Activated CD8-positive, alpha-beta memory T cell treated with anti-CD3 and anti-CD28 coated beads for 1 hour (primary cell): ENCODE measurements at places on chromosomes 4 and X.

DNA sequence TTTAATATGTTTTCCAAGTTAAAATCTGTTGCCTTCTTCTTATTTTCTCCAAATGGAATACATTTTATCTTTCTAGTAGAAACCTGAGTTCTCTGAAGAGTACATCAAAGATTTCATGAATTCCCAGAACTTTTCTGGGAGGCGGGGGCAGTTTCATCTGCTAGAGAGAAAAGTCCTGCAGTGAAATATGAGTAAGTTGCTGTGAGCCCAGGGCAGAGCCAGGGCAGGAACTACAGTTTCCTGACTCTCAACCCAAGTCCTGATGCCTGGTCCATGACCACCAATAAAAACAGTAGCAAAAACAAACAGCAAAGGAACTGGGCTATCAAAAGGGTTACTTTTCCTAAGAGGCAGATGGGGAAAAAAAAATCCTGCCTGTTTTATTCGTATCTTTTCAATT, 239.4 kb upstream of the CTSO start:
- no peak for DNase-seq

GRCh38 chr4:117640836-117641235, 393.4 kb upstream of the NDST3 start:
- DNase-seq: no peak

DNA sequence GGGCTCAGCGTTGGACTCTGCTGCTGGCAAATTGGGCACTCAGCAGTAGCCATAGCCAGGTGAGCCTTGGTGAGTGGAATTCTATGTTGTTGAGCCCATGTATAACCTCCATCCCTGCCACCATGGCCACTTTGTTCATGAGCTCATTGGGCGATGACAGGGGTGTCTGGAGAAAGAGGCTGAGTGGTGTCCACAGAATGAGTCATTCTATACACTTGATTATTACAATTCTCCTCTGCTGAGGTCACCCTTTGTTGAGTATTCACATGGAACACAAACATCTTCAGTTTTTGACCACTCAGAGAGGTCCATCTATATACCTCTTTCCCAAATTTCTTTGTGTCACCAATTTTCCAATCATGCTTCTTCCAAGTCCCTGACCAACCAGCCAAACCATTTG, 1341.7 kb downstream of the PCDH7 start:
- no peak for DNase-seq

GRCh38 chr4:155692361-155692760, 25.7 kb downstream of the GUCY1A1 start:
- DNase-seq: no peak

DNA sequence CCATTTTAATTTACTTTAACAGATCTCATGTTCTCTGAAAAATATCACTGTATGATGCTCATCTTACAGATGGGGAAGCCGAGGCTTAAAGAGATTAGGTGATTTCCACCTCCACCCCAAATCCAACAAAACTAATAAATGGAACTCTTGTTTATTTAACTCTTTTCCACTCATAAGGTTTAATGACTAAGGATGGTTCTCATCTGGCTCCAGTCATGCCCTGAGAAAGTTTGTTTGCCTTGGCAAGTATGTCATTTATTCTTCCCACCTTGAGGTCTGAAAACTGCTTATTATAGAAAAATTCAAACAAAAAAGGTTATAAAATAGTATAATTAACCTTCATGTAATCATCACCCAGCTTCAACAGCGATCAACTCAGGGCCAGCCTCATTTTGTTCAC, 56.3 kb downstream of the PPEF2 start:
- no peak for DNase-seq

GRCh38 chrX:2888309-2888708, 40.8 kb downstream of the ARSD start:
- DNase-seq: no peak

GRCh38 chrX:39499996-39500395, 597.8 kb downstream of the BCOR start:
- no peak for DNase-seq

DNA sequence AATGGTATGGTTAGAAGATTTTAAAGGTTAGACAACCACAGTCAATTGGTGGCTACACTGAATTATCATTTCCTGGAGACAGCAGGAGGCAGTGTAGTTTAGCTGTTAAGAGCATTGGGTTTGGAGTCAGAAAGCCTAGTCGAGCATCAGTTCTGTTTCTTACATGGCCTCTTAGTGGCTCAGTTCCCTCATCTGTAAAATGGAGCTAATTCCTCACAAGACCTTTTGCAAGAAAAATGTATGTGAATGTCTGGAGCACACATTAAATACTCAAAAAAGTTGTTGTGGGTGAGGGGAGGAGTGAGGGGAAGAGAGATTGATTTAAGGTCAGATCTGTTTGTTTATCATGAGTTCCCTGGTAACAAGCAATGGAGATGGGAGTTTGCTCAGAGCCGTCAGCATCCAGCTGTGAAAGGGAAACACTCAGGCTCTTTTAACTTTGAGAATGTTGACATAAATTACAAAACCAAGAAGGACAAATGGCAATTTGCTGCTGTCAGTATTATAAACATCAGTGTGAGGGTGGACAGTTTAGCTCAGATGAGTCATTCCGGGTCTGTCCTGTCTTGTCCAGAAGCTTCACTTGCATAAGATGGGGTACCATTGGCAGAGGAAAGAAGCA, 98.2 kb upstream of the PGRMC2 start:
- DNase-seq: no peak

- DNase-seq: no peak
Observed at GRCh38 chrX:7215842-7216241, 67.9 kb upstream of the PUDP start.
